Aorta (tissue), 5 donors: ENCODE measurements at places on chromosomes 2 and 18.

DNA sequence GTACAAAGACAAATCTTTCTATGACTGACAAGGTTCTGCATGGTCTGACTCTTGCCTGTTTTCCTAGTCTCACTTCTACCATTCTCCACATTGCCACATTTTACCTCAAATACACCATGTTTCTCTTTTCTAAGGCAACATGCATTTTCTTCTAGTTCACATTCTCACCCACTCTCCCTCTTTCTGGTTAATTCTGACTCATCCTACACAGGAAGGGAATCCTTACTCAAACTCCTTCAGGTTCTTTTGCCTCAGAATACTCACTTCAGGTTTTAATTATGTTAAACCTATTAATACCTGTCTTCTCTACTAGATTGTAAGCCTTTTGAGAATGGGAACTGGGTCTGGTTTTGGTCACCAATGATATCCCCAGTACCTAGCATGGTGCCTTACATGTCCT is 47.2 kb downstream of the MAP2 start:
- DNase-seq, result no peak

DNA sequence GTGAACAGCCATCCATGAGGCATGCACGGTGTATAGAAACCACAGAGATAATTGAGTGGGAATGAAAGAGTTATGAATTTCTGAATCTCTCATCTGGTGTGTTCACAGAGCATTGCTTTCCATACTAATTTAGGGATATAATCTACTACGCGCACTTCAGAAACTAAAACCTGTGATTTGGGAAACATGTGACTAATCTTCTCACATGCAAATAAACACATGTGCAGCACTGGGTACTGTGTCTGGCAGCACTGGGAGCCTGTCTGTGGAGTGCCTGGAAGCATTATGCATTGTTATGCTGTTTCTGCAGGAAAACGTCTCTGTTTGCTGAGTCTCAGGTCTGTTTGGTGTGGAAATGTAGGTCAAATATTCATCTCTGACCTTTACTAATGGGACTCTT is 287.3 kb downstream of the CMPK2 start:
- no peak for DNase-seq

- no peak for DNase-seq
These were observed 5.2 kb downstream of the D2HGDH start for GRCh38 chr2:241739651-241740050.

DNA sequence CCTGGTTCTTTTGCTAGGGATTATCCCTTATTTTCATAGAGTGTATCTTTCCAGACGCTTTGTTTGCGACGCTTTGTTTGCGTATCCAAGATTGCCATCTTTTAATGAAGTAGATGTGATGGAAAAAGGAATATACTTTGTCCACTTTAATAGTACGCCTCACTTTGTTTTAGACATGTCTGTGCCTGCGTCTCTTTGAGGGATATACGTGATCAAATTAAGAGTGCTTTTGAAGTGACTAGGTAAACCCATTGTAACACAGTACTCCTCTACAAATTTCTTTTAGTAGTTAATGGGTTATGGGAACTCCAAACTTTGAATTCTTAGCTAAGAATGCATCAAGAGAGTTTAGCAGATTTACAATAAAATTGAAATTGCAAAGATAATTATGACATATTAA is 27.9 kb downstream of the ACSL3 start:
- DNase-seq, result no peak

DNA sequence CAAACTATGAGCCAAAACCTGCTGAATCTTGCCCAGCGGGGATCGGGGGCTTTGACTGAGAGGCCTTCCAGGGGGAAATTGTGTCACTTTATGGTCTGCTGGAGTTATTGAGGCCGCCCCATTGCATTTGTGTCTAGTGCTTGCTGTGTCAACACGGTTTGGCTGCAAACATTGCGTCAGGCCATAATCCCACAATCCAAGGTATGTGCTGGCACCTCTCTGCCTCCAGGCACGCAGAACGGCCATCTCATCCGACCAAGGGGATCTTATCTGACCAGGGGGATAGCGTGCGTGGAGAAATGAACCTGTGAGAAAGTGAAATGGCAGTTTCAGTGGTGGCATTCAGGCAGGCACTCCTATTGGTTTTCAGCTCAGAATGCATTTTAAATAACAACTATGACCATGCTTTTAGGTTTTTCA is 18.1 kb upstream of the LYPD6B start:
- DNase-seq, result no peak

GRCh38 chr2:54428108-54428831 is 27.9 kb upstream of the SPTBN1 start:
- peak; percentile 62 for DNase-seq

DNA sequence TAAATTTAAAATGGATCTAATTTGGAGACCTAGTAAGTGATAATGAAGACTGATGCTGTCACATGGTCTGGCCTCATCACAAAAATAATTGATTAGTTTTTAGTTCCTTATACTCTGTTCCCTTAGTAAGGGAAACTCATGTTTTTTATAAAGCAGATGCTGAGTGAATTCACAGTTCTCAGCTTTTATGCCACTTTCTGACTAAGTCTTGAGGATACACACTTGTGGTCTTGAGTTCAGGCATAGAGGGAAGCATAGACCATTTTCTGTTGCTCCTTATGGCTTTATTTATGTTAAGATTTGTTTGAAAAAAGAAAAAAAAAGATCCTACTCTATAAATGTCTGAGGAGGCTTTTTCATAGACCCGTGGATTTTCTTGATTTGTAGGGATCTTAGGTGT is 91.1 kb downstream of the MAP4K4 start:
- no peak for DNase-seq

- no peak for DNase-seq
These were observed 363.5 kb upstream of the TNP1 start for GRCh38 chr2:217223222-217223930.

DNA sequence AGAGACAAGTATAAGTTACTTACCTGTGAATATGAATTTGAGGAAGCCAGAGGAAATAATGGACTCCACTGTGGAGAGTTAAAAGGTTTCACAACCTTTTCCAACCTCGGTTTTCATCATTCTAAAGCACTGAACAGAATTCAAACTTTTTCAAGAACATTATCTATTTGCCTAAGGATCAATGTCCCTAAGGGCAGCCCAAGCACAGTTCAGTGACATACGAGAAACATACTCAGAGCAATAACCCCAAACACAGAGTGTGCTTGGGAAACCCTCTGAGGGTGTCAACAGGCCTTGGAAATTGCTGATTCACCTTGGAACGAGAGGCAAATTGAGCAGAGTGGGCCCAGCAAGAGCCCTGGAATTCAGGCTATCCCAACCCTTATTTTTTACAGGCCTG is at the start of gene ABCB11:
Gene ABCB11, minus strand, starts transcription at position 123 of the 400 bp plus-strand sequence. CDS start 13,199 bp downstream, outside the sequence.
- no peak for DNase-seq
